HCT116 (cell line): ENCODE measurements at places on chromosomes 6 and 20. TPM values are rescaled to one million over a fixed set of nuclear protein-coding genes. Genes with fewer than 3 reads are reported as not detected.

Gene EMILIN3
- not detected for total RNA-seq

Gene UBE2C
- total RNA-seq, result 205 TPM

Gene LY6G6D
- total RNA-seq, result not detected

Gene TMEM239
- not detected for total RNA-seq

Gene MAS1L
- total RNA-seq, result not detected

Gene BMP6
- total RNA-seq, result 1.6 TPM

Gene PROKR2
- total RNA-seq, result not detected

Gene TGM3
- not detected for total RNA-seq

Gene PAK1IP1
- 24.3 TPM for total RNA-seq

Gene LY6G6F
- not detected for total RNA-seq

Gene CTSZ
- 100 TPM for total RNA-seq

Gene KCNK5
- 9.5 TPM for total RNA-seq

Gene PHACTR3
- not detected for total RNA-seq

Gene MACROD2
- total RNA-seq, result 3.7 TPM

Gene TRIM15
- 6.5 TPM for total RNA-seq

Gene C20orf204
- 2.5 TPM for total RNA-seq

Gene APOBEC2
- not detected for total RNA-seq

Gene FKBP1C
- 1.6 TPM for total RNA-seq

Gene FAM209B
- not detected for total RNA-seq

Gene PRL
- total RNA-seq, result not detected

Gene HTR1B
- total RNA-seq, result 0.74 TPM

Gene PRSS16
- 14.5 TPM for total RNA-seq

Gene NOTCH4
- total RNA-seq, result 0.81 TPM

Gene PPP1R3G
- total RNA-seq, result 0.27 TPM

Gene KCNG1
- total RNA-seq, result 54.6 TPM

Gene NKX2-4
- total RNA-seq, result not detected

Gene GHRH
- total RNA-seq, result not detected

Gene ALDH5A1
- 10.0 TPM for total RNA-seq

Gene FAXC
- total RNA-seq, result 4.7 TPM
